Foreskin keratinocyte (primary cell): ENCODE measurements at places on chromosomes 4 and X. TPM values are rescaled to one million over a fixed set of nuclear protein-coding genes. Genes with fewer than 3 reads are reported as not detected.
A peak's percentile ranks its signal among the peaks of the same experiment; 100 is the strongest.

GRCh38 chrX:100413229-100413628 lies 3.2 kb upstream of the PCDH19 start:
- peak; percentile 26 for DNase-seq

- DNase-seq, result no peak
Measured at GRCh38 chr4:112266823-112267222, 18.9 kb downstream of the TIFA start.

DNA sequence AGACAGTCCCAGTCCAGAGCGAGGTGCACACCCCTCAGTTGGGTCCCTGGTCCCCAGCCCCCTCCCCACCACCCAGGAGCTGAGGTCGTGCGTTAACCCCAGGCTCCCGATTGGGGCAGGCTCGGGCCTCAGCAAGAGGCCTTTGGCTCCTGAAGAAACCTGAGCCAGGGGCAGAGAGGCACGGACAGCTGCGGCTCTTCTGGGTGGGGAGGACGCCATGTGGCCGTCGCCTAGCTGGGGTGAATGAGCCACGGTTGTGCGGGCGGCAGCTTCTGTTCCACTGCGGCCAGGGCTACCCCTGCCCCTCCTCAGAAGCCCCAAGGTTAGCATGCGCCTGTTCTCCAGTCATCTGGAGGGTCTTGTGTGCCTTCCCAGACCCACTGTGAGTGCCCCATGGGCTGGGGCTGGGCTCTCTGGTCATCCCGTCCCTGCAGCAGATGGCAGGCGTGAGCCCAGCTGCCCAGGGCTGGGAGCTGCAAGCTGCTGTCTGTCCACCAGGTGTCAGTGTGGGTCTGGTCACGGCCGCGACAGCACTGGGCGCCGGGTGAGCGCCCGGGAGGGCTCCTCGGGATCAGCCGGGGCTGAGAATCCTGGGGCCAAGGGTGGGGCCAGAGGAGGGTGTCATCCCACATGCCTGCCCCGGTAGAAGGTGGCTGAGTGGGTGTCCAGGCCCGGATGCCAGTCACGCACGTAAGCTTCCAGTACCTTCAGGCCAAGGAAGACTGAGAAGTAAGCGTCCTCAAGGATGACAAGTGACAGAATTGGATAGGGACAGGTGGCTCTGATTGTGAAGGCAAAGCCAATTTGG lies 21.9 kb downstream of the ATP2B3 start:
- DNase-seq, result no peak

DNA sequence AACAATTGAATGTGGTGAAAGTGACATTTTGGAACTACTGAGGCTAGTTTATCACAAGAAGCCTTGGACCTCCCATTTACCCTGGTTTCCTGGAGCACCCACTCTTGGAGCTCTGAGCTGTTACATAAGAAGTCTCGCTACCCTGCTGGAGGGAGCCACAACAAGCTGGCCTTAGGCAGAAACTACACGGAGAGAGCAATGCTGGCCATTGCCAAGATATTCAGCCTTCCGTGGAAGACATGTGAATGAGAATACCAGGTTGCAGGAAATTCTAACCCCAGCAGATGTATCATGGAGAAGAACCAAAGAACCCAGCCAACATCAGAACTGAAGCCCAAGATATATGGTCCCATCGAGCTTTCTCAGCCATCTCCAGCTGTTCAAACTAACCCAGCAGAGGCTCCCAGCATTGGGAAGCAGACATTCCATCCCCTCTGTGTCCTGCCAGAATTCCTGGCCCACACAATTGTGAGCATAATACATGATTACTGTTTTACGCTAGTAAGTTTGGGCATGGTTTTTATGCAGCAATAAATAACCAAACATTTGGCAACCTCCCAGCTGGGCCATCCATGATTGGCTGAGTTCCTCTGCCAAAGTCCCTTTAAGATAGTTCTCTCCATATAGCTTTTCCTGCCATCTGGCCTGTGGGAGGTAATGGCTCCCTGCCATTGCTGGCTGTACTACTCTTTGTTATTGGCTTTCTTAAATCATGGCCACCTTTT lies 17.9 kb upstream of the PDE5A start:
- no peak for DNase-seq

DNA sequence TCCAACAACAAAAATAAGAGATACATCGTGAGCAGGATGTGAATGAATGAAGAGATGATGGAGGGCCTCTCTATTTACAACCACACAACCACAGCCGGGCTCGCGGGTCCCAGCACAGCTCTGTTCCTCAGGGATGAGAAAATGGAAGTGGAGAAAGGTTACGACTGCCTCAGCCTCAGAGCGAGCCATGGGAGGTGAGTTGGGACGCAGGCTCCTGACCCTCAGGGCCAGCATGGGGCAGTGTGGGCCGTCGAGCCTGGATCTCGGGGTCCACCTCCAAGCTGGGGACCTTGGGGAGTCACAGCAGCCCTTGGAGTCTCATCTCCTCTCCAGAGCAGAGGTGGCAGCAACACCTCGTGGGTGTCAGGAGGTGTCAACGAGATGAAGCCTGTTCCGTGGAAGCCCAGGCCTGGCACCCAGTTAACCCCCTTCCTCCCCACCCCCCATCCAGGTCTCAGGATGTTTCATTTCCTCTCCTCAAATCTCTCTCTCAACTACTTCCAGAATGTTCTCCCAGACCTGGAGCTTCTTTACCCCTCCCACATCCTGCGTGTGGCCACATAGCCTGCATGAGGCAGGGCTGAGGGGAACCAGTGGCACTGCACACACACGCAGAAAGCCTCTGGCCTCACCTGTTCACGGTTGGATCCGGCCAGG lies 25.9 kb downstream of the C4orf50 start:
- DNase-seq, result no peak

DNA sequence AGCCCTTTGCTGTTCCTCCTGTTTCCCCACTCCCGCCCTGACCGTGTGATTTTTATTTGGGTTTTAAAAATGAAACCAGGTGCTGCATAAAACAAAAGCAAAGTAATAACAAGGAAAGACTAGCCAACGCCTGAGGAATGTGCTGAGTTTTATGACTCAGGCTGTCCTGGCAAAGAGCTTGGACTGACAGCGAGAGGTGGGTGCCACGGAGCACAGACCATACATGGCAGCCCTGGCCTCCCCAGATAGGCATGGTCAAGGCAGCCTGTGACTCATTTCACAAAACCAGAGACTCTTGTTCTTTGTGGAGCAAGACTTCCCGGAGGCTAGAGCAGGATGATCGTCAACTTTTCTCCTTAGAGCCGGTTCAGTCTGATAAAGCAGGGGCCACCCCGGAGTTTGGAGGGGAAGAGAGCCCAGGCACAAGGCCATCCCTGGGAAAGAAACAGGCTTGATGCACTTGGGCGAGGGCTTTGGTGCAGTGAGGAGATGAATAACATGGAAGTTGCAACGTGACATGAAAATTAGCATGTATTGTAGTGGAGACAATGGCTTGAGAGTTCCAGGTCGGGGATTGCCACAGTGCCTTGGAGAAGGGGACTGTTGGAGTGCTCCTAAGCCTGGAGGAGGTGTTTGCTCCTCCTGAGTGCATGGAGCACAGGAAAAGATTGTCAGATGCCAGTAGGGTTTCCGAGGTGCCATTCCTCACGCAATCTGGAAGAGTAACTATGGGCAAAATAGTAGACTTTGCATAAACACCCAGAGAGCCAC lies 54.8 kb downstream of the C4orf51 start:
- peak; percentile 98 for DNase-seq

GRCh38 chr4:6689506-6689960 lies 4.1 kb upstream of the S100P start:
- no peak for DNase-seq

The TBX22 gene
- not detected in 2 replicates for total RNA-seq

DNA sequence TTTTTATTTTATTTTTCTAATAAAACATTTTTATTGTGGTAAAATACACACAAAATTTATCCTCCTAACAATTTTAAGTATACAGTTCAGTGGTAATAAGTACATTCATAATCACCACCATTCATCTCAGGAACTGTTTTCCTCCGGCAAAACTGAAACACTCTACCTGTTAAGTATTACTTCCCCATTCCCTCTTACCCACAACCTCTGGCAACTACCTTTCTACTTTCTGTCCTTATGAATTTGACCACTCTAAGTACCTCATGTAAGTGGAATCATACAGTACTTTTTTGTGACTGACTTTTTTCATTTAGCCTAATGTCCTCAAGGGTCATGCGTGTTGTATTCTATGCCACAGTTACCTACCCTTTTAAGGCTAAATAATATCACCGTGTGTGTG lies 21.1 kb upstream of the HSFX4 start:
- DNase-seq, result no peak

DNA sequence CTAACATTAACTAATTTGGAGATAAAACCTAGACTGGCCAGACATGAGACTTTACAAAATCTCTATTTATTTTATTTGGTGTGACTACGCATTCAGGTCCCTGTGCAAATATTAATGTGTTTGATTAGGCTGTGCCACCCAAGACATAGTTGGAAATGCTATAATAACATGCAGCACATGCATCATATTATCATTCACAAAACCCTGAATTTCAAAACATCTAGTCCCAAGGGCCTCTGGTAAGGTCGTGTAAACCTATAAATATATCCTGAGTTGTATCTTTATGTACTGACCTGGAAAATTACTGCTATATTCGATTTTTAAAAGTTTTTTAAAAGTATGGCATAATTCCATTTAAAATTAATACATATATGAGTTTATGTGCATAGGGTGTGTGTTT lies 47.1 kb upstream of the FAT4 start:
- no peak for DNase-seq

- no peak for DNase-seq
Measured at GRCh38 chr4:1377606-1378261, 28.5 kb downstream of the NKX1-1 start.

The PRDX4 gene
- 106 and 109 TPM in 2 replicates for total RNA-seq

The FRMPD4 gene
- total RNA-seq, result 0.07 and 0.41 TPM in 2 replicates

The AMBN gene
- total RNA-seq, result not detected in 2 replicates

GRCh38 chr4:18882468-18882867 lies 860.9 kb upstream of the LCORL start:
- DNase-seq, result peak; percentile 95

GRCh38 chr4:41652971-41653370 lies 95.6 kb downstream of the PHOX2B start:
- no peak for DNase-seq

The EVC2 gene
- 7.5 TPM in 2 replicates for total RNA-seq

- DNase-seq, result no peak
Measured at GRCh38 chrX:16445166-16445752, 204.7 kb upstream of the S100G start.

The F9 gene
- total RNA-seq, result not detected in 2 replicates

The REPS2 gene
- 2.0 and 4.2 TPM in 2 replicates for total RNA-seq

The SHROOM2 gene
- 6.4 and 7.3 TPM in 2 replicates for total RNA-seq

DNA sequence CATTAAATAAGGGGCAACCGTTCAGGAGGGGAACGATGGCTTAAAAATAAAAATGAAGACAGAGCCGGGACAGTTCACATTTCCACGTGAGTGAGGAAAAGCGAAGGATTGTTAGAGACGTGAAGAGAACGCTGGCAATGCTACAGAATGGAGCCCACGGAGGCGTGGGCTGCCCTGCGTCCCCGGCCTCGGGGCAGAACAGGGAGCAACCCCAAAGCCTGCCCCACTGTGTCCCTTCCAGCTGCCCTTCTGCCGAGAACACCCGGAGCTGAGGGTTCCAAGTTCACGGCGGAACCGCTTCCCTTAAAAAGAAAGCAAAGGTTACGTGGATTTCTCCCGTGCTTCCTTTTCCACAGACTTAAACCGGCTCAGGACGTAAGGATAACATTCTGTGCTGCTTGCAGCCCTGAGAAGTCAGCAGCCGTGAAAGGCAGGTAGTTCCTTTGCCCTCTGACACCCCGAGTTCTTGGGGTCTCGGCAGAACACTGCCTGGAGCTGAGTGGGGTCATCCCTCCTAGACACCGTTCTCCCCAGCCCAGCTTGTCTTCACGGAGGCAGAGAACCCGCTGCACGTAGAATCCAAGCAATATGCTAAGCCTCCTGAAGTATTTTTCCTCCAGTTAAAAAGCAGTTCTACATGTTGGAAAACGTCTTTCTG lies 14.2 kb downstream of the DHRSX start:
- DNase-seq, result no peak

GRCh38 chrX:44105228-44105913 lies 132.2 kb upstream of the NDP start:
- no peak for DNase-seq

GRCh38 chrX:100647739-100648138 lies 3.7 kb downstream of the SRPX2 start:
- DNase-seq, result no peak

- DNase-seq, result peak; percentile 40
Measured at GRCh38 chr4:85402371-85402770, 72.6 kb upstream of the ARHGAP24 start.

DNA sequence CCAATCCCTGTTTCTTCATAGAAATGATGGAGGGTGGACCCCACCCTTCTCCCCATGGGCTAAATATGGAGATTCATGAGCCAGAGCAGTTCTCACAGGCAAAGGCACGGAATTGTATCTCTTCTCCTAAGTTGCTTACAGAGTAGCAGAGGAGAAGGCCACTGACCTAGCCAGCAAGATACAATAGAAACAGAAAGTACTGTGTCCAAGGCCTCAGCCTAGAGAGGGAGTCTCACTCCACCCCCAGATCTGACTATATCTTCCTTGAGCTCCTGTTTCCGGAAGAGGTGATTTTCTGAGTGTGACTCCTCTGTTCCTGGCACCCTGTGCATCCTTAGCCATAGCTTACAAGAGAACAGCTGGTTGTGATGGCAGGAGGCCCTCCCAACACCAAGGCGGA lies at the start of gene FATE1:
TSS of gene FATE1 (plus strand) at position 284 of the 400 bp plus-strand sequence. CDS start at position 369, 85 bp downstream.
- no peak for DNase-seq

DNA sequence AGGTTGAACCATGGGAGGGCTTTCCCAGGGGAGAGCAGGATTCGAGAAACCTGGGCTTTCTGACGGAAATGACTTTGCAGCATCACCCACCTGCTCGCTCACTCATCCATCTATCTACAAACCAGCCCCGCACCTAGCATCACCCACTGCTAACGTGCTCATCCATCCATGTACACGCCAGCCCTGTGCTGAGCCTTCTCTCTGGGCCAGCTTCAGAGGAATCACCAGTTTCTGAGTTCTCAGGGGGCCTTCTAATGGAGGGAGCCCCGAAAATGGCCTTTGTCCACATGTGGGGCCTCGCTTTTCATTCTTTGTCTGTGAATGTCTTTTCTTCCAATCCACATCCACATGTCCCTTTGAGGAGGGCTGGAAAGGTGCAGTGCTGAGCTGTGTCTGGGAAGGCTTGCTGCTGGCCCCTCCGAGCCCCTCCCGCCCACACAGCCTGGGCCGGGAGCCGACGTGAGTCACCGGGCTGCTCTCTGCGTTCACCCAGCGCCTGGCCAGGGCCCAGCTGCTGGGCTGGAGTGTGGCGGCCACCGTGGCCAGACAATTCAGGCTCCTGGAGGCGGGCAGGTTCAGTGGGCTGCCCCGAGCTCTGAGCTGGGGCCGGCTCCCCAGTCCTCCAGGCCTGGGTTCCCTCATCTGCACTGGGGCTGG lies 14.7 kb downstream of the SORCS2 start:
- DNase-seq, result peak; percentile 25
